Esophagus squamous epithelium (tissue), 5 donors: ENCODE measurements at places on chromosomes 4 and X.

- DNase-seq, result no peak
Observed at GRCh38 chr4:138487230-138487629, 245.1 kb upstream of the SLC7A11 start.

DNA sequence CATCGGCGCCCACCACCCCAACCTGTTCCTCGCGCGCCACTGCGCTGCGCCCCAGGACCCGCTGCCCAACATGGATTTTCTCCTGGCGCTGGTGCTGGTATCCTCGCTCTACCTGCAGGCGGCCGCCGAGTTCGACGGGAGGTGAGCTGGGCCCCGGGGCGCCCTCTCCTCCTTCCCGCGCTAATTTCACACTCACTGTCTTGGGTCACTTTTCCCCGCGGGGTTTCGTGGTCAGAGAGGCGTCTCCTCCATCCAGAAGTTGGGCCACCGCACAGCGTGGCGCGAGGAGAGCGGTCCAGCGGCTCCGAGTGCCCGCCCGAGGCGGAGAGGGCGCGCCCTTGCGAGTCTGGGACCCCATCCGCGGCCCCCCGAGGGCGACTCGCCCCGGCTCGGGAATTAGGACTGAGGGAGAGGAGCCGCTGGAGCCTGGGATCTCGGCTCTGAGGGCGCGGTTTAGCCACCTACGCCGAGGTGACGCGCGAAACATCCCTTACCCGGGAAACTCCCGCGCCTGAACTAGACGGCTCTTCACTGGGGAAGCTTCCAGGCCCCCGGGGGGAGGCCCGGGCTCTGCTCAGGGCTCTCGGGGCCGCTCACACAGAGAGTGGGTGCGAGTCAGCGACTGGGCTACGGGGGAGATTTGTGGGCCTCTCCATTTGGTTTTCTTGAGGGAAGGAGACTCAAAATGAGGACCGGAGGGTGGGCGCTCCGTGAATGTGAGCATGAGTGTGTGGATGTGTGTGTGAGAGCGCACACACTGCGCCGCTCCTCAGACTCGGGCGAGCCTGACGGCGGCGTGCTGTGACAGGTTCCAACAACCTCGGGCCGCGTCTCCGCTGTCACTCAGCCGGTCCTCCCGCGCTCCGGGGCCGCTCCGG, 551 bp downstream of the NPNT start:
- DNase-seq, result no peak

DNA sequence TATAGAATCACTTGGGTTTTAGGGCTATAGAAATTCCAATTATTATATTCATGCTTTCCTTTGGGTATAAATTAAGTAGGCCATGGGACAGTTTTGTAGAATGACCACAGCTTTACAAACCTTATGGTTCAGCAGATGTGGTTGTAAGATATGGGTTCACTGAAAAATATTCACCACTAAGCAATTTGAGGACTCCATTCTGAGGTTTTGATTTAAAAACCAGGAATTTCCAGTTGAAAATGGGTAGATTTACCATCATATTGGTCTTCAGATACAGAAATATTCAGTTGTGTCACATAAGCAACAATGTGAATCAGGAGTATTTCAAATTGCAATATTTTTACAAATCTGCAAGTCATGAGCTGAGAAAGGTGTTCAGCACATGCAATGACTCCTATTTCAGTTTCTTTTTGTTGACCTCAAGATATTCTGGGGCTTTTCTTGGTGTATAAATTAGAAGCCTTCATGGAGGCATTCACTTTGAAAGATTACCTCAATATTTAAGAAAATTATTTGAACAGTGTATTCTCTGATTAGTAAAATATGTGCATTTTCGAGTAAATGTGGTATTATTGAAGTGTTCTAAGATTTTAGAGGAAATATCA, 218.4 kb upstream of the HCCS start:
- DNase-seq, result no peak

DNA sequence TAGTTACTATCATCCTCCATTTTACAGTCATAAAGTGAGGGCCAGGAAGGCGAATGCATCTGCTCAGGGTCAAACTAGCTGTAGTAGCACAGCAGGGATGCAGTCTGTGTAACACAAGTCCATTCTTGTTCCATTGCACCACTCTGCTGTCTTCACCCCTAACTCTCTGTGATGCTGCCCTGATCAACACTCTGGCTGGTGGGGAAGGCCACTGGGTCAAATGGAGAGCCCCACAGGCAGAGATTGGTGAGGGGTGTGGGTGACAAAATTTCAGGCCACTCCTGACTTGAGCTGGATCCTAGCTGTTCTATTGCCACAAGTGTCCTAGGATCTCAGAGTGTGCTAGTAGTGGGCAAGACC, 136.5 kb downstream of the PJA1 start:
- DNase-seq, result no peak

DNA sequence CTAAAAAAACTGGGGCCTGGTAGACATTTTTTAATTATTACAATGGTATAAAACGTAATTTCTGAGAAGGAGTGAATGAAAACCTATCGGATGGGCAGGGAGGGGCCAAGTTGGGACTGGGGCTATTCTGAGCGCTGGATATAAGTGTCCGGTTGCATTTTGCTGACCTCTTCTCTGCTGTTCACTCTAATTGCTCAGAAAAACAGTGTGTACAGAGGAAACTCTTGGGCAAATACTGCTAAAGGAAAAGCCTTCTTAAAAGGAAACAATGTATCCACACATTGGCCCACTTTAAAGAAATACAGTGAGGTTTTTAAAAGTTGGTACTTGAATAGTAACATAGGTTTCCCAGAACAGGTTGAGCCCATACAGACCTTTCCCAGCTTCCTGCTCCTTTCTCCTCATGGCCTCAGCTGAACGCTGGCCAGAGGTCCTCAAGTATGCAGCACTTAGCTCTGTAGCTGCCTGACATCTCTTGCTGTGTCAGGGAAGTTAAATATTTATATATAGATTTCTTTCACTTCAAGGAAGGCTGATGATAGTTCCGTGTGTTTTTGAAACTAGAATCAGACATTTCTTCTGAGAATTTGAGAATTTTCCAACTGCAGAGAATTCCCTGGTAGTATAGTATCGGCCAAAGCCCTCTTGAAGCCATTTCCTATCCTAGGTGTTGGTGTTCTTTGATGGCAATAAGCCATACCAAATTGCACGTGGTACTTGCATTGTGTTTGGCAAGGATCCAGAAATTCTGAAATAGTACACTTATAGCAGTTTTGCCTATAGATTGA, 97.1 kb upstream of the SLC4A4 start:
- DNase-seq, result no peak

GRCh38 chr4:109298279-109299010, 4.0 kb downstream of the COL25A1 start:
- DNase-seq, result no peak
